ENCODE measurements at places on chromosomes 2 and 18.

GRCh38 chr2:174546519-174547506 is 50.8 kb downstream of the WIPF1 start:
- DNase-seq = peak; percentile 30

DNA sequence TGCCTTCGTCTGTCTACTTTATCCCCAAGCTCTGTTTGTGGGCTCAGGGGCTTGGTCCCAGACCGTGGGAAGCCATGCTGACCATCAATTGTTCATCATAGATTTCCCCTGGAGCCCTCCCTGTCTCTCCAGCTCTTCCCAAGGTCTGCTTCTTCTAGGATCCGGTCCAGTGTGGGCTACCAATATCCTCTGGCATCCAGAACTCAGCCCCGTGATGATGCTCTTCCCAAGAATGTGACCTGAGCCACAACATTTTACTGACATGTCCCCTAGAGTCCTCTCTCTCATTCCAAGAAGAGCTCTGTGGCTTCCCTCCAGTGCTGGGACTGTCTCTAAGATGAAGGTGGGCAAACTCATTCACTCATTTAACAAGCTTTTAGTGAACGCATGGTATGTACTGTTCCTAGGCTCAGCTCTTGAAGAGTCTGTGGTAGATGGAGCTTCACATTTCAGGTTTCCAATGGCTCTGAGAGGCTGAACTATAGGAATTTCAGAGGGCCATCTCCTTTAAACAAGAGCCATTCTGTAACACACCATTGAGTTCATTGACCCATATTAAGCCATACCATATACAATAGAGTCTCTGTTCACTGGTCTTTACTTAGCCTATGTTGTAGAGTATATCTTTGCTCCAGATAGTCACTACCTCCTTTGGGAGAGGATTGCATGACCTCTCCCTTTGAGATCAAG is 142.0 kb upstream of the APCDD1 start:
- no peak for DNase-seq

DNA sequence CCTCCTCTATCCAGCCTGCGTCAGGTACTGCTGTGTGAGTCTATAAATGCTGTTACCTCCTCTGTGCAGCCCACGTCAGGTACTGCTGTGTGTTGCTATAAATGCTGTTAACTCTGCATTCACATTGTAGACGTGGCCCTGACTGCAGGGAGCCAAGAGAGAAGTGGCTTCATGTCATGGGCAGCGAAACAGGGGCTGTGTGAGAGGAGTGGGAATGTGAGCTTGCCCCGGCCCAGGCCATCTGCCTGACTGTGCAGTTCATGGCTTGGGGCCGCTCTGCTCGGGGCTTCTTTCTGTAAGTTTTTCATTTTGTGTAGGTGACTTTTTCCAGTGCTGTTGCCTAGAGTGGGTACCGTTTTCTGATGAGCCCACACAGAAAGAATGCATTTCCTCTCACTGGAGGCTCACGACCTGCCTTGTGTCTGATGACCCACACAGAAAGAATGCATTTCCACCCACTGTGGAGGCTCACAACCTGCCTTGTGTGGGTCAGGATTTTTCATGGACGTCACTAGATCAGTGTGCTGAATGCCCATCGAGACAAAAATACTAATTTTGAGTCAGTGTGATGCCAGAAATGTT is 104.5 kb downstream of the SNTG2 start:
- no peak for DNase-seq

GRCh38 chr18:3224223-3224622 is 4.5 kb upstream of the MYOM1 start:
- DNase-seq = no peak

Data from posterior cingulate gyrus (tissue), 11 donors.